ENCODE measurements at places on chromosomes 2 and 18.

DNA sequence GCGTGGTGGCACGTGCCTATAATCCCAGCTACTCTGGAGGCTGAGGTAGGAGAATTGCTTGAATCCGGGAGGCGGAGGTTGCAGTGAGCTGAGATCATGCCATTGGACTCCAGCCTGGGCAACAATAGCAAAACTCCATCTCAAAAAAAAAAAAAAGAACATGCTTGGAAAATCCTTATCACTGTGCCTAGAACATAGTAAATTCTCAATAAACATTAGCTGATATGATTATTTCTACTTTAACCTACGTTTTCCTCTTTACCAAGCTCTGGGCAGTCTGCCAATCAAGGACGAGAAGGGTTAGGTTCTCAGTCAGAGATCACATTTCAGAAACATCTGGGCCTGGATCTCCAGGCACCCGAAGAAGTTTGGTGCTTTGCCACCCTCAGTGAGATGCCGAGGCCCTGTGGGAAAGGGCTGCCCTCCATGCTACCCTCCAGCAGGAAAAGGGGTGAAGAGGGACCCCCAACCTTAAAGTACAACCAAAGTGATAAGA, 107.7 kb downstream of the BCL11A start:
- no peak for DNase-seq

DNA sequence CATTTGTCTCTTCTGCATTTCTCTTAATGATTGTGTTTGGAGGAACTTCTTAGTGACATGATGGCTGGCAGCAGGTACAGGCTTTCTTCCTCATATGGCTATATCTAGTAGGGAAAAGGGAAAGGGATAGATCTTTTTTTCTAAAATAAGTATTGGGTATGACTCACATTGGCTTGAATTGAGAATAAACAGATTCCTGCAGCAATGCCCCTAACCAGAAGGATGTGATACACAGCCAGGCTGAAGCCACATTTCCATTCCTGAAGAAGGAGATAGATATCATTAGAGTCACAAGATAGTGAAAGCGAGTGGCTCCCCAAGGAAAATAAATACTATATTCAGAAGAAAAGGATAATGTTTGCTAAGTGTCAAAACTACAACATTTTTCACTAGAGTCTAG, 61.1 kb downstream of the VWC2L start:
- no peak for DNase-seq

DNA sequence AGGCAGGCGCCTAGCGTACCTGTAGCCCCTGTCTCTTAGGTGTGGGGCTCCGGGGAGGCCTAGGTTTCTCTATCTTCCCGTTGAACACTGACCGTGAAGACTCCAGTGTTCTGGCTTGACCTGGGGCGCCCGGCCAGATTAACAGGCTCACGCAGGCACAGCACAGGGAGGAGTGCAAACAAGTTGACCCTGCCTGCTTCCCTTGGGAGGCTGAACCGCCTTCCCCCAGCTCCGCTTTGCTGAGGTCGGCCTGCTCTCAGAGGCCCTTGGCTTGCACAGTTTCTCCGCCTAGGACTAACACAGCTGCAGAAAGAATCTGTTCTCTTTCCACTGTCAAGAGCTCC, 567 bp downstream of the PCYOX1 start:
- no peak for DNase-seq

- DNase-seq, result no peak
These were observed 2.0 kb downstream of the ZNF521 start for GRCh38 chr18:25349926-25350487.

DNA sequence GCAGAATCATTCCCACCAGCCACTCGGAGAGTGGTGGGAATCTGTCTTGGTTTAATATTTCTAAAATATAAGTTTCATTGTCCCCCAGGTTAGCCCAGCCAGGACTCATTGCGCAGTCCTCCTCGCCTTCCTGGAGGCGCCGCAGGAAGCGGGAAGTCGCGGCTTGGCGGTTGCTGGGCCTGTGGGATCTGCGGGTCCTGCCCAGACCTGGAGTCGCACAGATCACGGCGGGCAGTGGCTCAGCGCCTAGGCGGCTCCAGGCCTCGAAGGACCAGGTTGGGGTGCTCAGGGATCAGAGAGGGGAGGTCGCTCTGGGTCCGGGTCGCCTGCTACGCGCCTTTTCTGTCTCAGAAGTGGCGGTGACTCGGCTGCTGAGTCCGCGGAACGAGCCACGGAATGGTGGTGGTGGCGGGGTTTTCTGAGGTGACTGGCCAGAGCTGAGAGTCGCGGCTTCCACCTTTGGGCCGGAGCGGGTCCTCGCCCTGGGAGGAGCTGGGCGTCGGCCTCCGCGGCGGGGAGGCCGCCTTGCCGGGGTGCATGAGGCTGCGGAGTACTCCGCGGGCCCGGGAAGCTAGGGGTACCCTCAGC, 2.6 kb downstream of the HOXD3 start:
- DNase-seq, result no peak
